ENCODE measurements at places on chromosomes 7 and 10.

- no peak for DNase-seq
Observed at GRCh38 chr7:33423646-33424020, 294.3 kb downstream of the BBS9 start.

GRCh38 chr7:131412031-131412430 lies 84.4 kb downstream of the MKLN1 start:
- DNase-seq, result no peak

GRCh38 chr7:105000927-105001336 lies 13.1 kb upstream of the KMT2E start:
- no peak for DNase-seq

GRCh38 chr7:120274899-120275298 lies 1.9 kb downstream of the KCND2 start:
- no peak for DNase-seq

- no peak for DNase-seq
Observed at GRCh38 chr7:66326501-66327215, 121.5 kb downstream of the TPST1 start.

GRCh38 chr7:159097661-159098423 lies 46.8 kb downstream of the VIPR2 start:
- no peak for DNase-seq

GRCh38 chr7:30667172-30667571 lies 15.1 kb downstream of the CRHR2 start:
- DNase-seq, result no peak

GRCh38 chr10:102585026-102585425 lies 59.3 kb upstream of the TRIM8 start:
- no peak for DNase-seq

- no peak for DNase-seq
Observed at GRCh38 chr10:127977357-127978009, 70.6 kb downstream of the PTPRE start.

- no peak for DNase-seq
Observed at GRCh38 chr10:92327445-92328433, 36.8 kb downstream of the MARCHF5 start.

GRCh38 chr10:76352300-76352699 lies 920.9 kb downstream of the LRMDA start:
- no peak for DNase-seq

GRCh38 chr7:115447495-115447894 lies 525.6 kb downstream of the MDFIC start:
- DNase-seq, result no peak

GRCh38 chr7:179209-179681 lies 13.1 kb upstream of the FAM20C start:
- no peak for DNase-seq

GRCh38 chr10:34922138-34922537 lies 107.0 kb upstream of the PARD3 start:
- no peak for DNase-seq

- no peak for DNase-seq
Observed at GRCh38 chr10:102982296-102982695, 64.2 kb downstream of the CNNM2 start.

DNA sequence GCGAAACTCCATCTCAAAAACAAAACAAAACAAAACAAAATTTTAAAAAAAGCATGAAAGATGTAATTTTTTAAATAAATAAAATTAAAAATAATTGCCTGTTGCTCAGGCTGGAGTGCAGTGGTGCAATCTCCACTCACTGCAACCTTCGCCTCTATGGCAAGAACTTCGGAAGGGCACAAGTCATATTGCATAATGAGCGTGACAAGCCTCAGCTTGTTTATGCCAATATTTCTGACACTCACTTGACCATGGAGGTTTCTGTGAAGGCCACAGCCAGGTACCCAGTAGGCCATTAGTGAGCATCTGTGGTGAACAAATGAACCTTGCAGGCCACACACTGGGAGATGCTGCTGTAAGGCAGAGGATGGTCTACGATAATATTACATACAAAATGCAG lies 106.1 kb upstream of the KMT2C start:
- DNase-seq, result no peak

DNA sequence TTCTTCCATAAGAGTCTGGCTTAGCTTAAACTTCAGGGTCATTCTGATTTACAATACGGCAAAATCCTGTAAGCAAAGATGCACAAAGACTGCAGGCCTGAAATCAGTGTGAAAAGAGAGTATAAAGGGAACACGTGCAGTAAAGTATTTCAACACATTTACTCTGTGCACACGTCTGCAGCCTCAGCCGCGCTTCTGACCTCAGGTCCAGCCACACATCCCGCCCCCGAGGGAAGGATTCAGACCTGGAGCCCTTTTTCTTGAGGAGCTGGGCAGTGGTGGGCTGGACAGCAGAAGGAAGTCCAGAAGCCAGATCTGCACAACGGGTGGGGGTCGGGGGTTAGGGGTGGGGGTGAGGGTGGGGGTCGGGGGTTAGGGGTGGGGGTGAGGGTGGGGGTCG lies 58.9 kb upstream of the FAM20C start:
- no peak for DNase-seq

DNA sequence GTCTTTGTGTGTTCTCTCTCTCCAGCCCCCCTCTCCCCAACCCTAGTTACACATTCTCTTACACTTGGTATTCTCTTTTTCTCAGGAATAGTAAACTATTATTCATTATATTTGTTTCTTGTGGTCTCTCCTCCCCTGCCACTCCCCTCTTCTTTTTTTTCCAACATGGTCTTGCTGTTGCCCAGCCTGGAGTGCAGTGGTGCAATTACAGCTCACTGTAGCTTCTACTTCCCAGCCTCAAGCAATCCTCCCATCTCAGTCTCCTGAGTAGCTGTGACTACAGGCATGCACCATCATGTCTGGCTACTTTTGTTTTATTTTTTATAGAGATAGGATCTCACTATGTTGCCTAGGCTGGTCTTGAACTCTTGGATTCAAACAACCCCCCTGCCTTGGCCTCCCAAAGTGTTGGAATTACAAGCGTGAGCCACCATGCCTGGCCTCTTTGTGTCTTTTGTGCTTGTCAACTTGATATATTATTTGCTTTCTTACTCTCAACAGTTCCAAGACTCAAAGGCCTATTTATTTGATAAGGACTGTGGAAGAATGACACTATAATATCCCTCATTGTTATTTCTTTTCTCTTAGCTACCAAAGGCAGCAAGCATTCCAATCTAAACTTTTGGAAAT lies 66.9 kb downstream of the MLLT10 start:
- no peak for DNase-seq

GRCh38 chr7:17988858-17989257 lies 38.8 kb downstream of the PRPS1L1 start:
- no peak for DNase-seq

GRCh38 chr7:78601728-78602127 lies 803.2 kb downstream of the PHTF2 start:
- DNase-seq, result no peak

GRCh38 chr10:32163071-32163761 lies 107.0 kb upstream of the KIF5B start:
- no peak for DNase-seq

DNA sequence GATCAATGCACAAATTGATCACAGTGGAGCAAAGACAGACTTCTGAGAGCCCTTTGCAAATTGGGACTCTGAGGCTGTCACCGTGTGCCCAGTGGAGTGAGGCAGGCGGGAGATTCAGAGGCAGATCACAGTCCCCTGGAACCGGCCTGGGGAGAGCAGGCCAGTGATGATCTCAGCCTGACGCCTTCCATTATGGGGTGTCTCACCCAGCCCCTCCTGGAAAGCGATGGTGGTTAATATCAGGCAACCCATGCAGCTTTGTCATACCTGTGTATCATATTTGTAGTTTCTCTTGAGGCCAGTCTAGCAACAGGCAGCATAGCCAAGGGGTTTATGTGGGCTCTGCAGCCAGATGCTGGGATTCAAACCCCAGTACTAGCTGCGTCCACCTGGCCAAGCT lies 147.8 kb downstream of the EMX2 start:
- no peak for DNase-seq

- no peak for DNase-seq
Observed at GRCh38 chr7:71459132-71459531, 327.2 kb downstream of the GALNT17 start.

GRCh38 chr7:91314591-91315323 lies 50.5 kb downstream of the FZD1 start:
- no peak for DNase-seq

DNA sequence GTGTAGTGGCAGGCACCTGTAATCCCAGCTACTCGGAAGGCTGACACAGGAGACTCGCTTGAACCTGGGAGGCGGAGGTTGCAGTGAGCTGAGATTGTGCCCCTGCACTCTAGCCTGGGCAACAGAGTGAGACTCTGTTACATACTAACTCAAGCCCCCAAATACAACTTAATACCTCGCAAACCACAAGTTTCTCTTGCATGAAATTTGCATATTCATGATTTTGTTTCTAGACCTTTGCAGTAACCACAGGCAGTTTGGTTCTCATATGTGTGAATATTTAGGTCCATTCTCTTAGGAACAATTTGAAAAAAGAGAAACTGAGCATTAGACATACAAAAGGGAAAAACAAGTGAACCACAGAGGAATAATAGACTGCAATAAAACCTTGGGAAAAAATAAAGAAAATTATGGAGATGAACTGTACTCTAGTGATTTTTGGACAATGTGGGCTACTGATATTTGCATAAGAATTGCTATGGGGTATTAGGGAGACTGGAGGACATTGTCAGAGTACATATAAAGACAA lies 77.0 kb downstream of the ZNF277 start:
- DNase-seq, result no peak

GRCh38 chr10:118768041-118768919 lies 13.5 kb upstream of the CACUL1 start:
- DNase-seq, result no peak
